Transverse colon (tissue), 4 donors: ENCODE measurements at places on chromosomes 16 and 17. TPM values are rescaled to one million over a fixed set of nuclear protein-coding genes. Genes with fewer than 3 reads are reported as not detected.

DNA sequence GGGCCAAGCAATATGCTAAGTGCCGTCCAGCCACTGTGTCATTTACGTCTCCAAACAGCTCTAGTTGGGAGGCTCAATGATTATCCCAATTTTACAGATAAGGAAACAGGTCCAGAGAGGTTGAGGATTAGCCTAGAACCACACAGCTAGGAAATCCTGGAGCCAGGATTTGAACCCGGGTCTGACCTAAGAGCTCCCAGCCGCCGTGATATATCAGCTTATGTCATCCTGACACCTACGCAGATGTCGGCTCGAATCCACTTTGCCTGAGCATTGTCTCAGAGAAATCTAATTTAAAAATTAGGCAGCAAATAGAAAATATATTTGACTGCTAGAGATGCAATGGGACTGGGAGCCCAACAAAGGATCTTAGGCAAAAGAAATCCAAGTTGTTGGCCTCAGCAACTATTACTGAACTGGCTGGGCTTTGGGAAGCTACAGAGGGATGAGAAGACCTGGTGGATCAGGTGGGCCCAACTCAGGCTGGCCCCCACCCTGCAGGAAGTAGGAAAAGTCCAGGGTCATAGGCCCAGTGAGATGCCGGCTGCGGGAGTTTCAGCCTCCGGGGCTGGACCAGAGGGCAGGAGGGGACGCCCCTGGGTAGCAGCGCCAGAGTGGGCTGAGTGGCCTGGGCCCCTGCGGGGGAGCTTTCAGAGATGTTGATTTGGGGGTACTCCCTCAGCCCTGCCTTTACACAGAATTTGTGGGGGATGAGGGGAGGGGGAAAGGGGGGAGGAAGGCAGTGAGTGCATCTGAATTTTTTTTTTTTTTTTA, 35.1 kb upstream of the IL21R start:
- no peak overlapping the region for H3K4me3 ChIP-seq
- peak overlapping the region; percentile 63 for H3K27ac ChIP-seq
- peaks cover 36% of the 10 kb centered on the region for H3K4me1 ChIP-seq
- H3K27me3 ChIP-seq, result no peaks in the 10 kb centered on the region

GRCh38 chr17:81694810-81695209, 8.4 kb upstream of the MRPL12 start:
- no peak overlapping the region for H3K27ac ChIP-seq
- H3K4me1 ChIP-seq, result no peaks in the 10 kb centered on the region
- no peak overlapping the region for H3K4me3 ChIP-seq

DNA sequence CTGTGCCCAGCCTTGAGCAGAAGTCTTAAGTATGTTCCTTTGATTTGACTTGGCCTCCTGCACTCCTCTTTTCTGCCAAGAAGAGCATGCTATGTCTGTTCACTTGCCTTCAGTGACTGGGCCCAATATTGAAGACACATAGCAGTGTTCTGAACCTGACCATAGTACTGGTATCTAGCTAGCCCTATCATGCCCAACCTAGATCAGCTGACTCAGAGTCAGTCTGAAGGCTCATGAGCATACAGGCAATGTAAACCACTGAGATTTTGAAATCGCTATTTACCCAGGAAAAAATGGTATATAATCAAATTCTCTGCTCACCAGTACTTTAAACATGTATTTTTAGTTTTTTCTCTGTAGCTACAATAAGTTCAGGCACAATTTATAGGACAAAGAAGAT, 129.4 kb downstream of the TANC2 start:
- no peak overlapping the region for H3K4me3 ChIP-seq
- DNase-seq, result no peak
- H3K4me1 ChIP-seq, result no peaks in the 10 kb centered on the region
- no peaks in the 10 kb centered on the region for H3K27me3 ChIP-seq
- H3K27ac ChIP-seq, result no peak overlapping the region

DNA sequence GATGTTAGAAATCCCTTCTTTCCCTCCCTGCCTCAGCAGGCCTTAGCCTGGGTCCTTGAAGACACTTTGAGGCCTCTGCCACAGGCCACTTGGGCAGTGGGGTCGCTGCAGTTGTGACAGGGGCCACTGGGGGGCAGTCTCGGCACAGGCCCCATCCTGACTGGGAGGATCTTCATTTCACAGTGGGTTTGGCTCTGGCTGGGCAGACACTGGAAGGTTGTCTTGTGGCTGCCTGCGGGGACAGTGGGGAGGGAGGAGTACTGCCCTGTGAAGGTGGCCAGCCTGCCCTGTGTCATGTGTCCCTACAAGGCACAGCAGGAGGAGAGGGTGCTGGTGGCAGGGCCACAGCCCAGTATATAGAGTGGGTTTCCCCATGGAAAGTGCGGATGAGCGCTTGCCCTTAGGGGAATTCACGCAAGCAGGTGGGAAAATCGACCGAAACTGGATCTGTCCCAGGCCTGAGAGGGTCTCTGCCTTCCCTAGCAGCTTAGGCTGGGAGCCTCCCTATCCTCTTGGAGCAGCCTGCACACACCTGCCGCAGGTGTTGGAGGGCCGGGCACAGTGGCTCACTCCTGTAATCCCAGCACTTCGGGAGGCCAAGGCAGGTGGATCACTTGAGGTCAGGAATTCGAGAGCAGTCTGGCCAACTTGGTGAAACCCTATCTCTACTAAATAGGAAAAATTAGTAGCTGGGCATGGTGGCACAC, 28.8 kb downstream of the GINS2 start:
- DNase-seq, result peak; percentile 76
- no peak overlapping the region for H3K27ac ChIP-seq
- no peaks in the 10 kb centered on the region for H3K4me1 ChIP-seq
- no peak overlapping the region for H3K4me3 ChIP-seq
- no peaks in the 10 kb centered on the region for H3K27me3 ChIP-seq

- H3K4me3 ChIP-seq, result no peak overlapping the region
- H3K27ac ChIP-seq, result no peak overlapping the region
- H3K4me1 ChIP-seq, result peaks cover 15% of the 10 kb centered on the region
- no peaks in the 10 kb centered on the region for H3K36me3 ChIP-seq
- no peaks in the 10 kb centered on the region for H3K27me3 ChIP-seq
- peak; percentile 41 for DNase-seq
Measured at GRCh38 chr17:31699281-31699680, 159.8 kb downstream of the COPRS start.

DNA sequence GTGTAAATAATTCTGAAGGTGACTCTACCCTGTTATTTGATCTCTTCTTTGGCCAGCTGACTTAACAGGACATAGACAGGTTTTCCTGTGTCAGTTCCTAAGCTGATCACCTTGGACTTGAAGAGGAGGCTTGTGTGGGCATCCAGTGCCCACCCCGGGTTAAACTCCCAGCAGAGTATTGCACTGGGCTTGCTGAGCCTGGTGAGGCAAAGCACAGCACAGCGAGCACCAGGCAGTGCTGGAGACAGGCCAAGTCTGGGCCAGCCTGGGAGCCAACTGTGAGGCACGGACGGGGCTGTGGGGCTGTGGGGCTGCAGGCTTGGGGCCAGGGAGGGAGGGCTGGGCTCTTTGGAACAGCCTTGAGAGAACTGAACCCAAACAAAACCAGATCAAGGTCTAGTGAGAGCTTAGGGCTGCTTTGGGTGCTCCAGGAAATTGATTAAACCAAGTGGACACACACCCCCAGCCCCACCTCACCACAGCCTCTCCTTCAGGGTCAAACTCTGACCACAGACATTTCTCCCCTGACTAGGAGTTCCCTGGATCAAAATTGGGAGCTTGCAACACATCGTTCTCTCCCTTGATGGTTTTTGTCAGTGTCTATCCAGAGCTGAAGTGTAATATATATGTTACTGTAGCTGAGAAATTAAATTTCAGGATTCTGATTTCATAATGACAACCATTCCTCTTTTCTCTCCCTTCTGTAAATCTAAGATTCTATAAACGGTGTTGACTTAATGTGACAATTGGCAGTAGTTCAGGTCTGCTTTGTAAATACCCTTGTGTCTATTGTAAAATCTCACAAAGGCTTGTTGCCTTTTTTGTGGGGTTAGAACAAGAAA, 5.1 kb downstream of the STH start:
- H3K4me3 ChIP-seq, result no peak overlapping the region
- DNase-seq, result peak; percentile 75
- H3K27ac ChIP-seq, result peak overlapping the region; percentile 69
- peaks cover 18% of the 10 kb centered on the region for H3K4me1 ChIP-seq
- H3K27me3 ChIP-seq, result no peaks in the 10 kb centered on the region

GRCh38 chr17:76469076-76469990, 1.9 kb downstream of the AANAT start:
- H3K4me1 ChIP-seq, result no peaks in the 10 kb centered on the region
- H3K27me3 ChIP-seq, result no peaks in the 10 kb centered on the region
- DNase-seq, result no peak
- H3K36me3 ChIP-seq, result no peaks in the 10 kb centered on the region
- no peak overlapping the region for H3K27ac ChIP-seq
- H3K4me3 ChIP-seq, result no peak overlapping the region

GRCh38 chr16:84889066-84889465, 69.3 kb downstream of the CRISPLD2 start:
- no peak overlapping the region for H3K27ac ChIP-seq
- H3K4me1 ChIP-seq, result no peaks in the 10 kb centered on the region
- no peak overlapping the region for H3K4me3 ChIP-seq
- no peaks in the 10 kb centered on the region for H3K36me3 ChIP-seq
- DNase-seq, result no peak

DNA sequence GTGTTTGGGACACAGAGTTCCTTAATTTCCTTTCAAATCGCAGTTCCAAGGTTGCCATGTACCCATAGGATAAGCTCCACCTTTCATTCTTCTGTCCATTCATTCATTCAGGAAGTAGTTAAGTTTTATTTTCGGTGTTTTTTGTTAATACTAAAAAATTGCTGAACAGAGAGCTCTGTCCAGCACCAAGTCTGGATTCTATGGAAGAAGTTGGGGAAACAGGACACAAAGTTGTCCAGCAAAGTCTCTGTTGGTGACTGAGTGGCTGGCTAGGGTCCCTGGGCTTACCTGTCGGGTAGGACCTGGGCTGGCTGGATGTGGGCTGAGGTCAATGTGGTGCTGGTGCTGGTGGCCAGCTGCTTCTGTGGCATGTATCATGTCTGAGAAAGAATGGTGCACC, 17.6 kb upstream of the CCL2 start:
- no peak for DNase-seq
- H3K27me3 ChIP-seq, result no peaks in the 10 kb centered on the region
- H3K36me3 ChIP-seq, result no peaks in the 10 kb centered on the region
- no peak overlapping the region for H3K4me3 ChIP-seq
- peaks cover 46% of the 10 kb centered on the region for H3K4me1 ChIP-seq

- H3K27me3 ChIP-seq, result no peaks in the 10 kb centered on the region
- peaks cover 4% of the 10 kb centered on the region for H3K4me1 ChIP-seq
- H3K36me3 ChIP-seq, result no peaks in the 10 kb centered on the region
- DNase-seq, result no peak
- H3K27ac ChIP-seq, result no peak overlapping the region
- H3K4me3 ChIP-seq, result no peak overlapping the region
Measured at GRCh38 chr17:43217614-43218087, 6.0 kb downstream of the TMEM106A start.

GRCh38 chr17:39164675-39165143, 1.3 kb downstream of the ARL5C start:
- no peak overlapping the region for H3K27ac ChIP-seq
- peak overlapping the region; percentile 53 for H3K4me3 ChIP-seq
- peaks cover 3% of the 10 kb centered on the region for H3K4me1 ChIP-seq

DNA sequence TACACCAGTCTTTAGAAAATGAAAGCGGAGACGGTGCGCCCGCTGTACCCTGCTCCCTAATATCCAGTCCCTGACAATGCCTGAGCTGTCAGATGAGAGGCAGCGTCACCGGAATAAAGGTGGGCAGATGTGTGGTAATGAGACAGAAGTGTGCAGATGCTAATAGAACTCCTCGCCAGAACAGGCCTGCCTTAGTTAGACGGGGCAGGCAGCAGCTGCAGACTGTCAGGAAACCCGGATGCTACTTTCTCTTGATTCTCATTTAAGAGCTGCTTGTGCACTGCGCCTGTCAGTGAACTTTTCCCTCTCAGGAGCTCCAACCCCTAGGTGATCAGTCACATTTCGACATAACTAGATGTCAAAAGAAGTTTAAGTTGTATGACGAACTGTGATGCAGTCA, 221.8 kb upstream of the IRX3 start:
- no peak overlapping the region for H3K27ac ChIP-seq
- H3K4me3 ChIP-seq, result no peak overlapping the region
- no peaks in the 10 kb centered on the region for H3K36me3 ChIP-seq
- H3K27me3 ChIP-seq, result peaks cover 11% of the 10 kb centered on the region
- peaks cover 5% of the 10 kb centered on the region for H3K4me1 ChIP-seq

DNA sequence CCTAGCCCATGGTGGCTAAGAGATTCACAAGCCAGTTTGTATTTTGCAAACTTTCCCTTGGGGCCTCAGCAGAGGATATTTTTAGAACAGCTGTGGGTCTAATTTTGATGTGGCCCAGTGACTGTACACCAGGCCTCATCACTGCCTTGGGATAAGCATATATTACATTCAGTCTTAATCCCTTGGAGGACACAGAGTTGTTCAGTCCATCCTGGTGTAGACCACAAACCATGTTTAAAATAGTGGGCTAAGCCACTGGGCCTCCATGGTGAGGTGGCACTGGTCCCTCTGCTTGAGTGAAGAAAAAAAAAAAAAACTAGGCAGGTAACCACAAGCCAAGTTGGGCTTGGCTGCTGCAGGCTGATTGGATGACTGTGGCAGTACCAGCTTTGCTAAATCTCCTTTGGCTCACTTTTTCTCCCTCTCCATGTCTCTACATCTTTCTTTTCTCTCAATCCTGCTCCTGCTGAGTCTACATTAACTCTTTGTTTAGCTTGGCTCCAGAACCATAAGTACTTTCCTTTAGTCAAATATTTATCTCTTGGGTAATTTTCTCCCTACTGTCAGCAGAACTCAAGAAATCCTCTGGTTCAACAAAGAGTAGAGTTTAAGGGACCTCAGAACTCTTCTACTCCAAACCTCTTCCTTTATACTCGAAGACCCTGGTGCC, 120.0 kb upstream of the TBX2 start:
- no peaks in the 10 kb centered on the region for H3K36me3 ChIP-seq
- H3K27ac ChIP-seq, result no peak overlapping the region
- H3K4me3 ChIP-seq, result no peak overlapping the region
- no peak for DNase-seq
- no peaks in the 10 kb centered on the region for H3K27me3 ChIP-seq
- no peaks in the 10 kb centered on the region for H3K4me1 ChIP-seq

Gene OR3A3
- total RNA-seq, result not detected

Gene CCL3
- total RNA-seq, result 1.1 TPM

Gene CNGB1
- total RNA-seq, result 0.75 TPM

Gene MYH1
- total RNA-seq, result 0.16 TPM

Gene ABI3
- total RNA-seq, result 0.60 TPM
